ENCODE measurements at places on chromosomes 12 and 14.
A peak's percentile ranks its signal among the peaks of the same experiment; 100 is the strongest.

GRCh38 chr12:56994231-56994746, 12.1 kb downstream of the ZBTB39 start:
- DNase-seq, result no peak

- DNase-seq, result no peak
Observed at GRCh38 chr12:84877340-84877739, 35.3 kb downstream of the SLC6A15 start.

DNA sequence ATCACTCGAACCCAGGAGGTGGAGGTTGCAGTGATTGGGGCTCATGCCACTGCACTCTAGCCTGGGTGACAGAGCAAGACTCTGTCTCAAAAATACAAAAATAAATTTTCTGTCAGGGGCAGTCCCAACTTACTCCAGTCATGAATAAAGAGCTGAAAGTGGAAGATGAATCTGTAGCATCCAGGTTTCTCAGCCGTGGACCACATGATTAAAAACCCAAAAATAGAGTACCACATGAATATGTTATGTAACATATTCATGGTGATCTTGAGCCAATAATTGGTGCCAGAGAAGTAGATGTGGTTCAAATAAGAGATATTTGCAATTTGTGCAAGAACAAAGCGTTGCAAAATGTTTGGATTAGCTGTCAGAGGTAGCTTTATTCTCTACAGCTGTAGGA, 23.1 kb downstream of the SPIC start:
- no peak for DNase-seq

DNA sequence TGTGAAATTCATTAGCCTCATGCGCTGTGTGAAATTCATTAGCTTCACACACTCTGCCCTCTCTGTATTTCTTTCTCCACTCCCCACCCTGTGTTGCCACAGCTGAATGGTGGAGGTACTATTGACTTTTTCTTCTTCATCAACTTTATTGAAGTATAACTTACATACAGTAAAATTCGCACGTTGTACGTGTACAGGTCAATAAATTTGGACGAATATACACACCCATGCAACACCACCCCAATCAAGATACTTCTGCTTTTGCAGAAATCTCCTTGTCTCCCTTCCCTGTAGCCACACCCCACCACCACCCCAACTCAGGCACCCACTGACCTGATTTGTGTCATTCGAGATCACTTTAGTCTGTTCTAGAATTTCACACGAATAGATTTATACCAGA, 51.8 kb downstream of the FBXL14 start:
- no peak for DNase-seq

GRCh38 chr12:70876952-70877351, 43.6 kb downstream of the PTPRR start:
- DNase-seq, result peak; percentile 87

GRCh38 chr12:116884871-116885270, 3.6 kb upstream of the HRK start:
- DNase-seq, result no peak

DNA sequence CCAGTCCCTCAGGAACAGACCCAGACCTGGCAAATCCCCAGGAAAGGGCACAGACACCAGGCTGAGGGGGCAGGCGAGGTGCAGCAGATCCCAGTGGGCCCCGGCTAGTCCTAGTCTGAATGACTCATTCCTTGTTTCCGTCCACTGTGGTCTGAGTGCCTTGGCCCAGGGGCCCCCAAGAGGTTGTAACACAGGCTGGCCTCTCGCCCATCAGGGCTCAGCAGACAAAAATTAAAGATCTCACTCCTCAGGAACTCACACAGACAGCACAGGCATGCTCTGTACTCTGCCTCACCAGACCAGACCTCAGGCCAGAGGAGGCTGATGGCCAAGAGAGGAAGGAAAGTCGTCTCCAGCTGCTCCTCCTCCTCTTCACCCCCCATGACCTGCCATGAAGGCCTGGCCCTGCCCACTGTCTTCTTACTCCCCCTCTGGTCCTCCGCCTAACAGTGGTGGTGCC, 7.7 kb upstream of the LTBP2 start:
- DNase-seq, result peak; percentile 99

- no peak for DNase-seq
Observed at GRCh38 chr14:88507208-88507607, 47.6 kb downstream of the PTPN21 start.

- DNase-seq, result no peak
Observed at GRCh38 chr12:116672010-116672409, 65.9 kb downstream of the SPRING1 start.

DNA sequence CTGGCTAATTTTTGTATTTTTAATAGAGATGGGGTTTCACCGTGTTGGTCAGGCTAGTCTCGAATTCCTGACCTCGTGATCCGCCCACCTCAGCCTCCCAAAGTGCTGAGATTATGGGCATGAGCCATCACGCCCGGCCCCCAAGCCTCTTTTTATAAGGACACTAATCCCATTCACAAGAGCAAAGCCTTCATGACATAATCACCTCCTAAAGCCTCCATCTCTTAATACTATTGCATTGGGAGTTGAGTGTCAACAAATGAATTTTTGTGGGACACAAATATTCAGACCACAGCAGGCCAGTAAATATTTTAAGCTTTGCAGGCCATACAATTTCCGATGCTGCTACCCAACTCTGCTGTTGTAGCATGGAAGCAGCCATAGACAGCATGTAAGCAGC, 10.9 kb downstream of the RNF212B start:
- no peak for DNase-seq

- DNase-seq, result peak; percentile 45
Observed at GRCh38 chr14:34911209-34912150, 36.3 kb upstream of the BAZ1A start.

- no peak for DNase-seq
Observed at GRCh38 chr12:131615326-131616042, 95.4 kb upstream of the SFSWAP start.

DNA sequence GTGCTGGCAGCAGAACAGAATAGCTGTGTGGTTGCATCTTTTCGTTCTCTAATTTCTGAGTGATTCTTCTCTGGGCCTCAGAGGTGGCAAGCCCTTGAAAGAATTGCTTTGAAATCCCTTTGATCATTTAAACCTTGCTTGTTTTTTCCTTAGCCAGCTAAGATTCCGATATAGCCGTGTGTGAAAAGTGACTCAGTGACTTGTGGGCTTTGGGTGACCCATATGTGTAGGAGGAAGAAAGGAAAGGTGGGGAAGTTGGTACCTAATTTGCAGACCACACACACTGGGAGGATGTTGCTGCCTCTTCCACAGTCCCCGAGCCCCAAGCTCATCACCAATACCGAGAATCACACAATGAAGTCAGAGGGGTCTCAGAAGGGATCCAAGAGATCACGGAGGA, 18.8 kb downstream of the SLC24A4 start:
- DNase-seq, result no peak

GRCh38 chr14:75578786-75579337, 442 bp downstream of the FLVCR2 start:
- DNase-seq, result peak; percentile 63

- DNase-seq, result no peak
Observed at GRCh38 chr14:94001016-94001415, 3.9 kb downstream of the CCDC197 start.

- no peak for DNase-seq
Observed at GRCh38 chr12:70557583-70558191, 79.5 kb downstream of the PTPRB start.

DNA sequence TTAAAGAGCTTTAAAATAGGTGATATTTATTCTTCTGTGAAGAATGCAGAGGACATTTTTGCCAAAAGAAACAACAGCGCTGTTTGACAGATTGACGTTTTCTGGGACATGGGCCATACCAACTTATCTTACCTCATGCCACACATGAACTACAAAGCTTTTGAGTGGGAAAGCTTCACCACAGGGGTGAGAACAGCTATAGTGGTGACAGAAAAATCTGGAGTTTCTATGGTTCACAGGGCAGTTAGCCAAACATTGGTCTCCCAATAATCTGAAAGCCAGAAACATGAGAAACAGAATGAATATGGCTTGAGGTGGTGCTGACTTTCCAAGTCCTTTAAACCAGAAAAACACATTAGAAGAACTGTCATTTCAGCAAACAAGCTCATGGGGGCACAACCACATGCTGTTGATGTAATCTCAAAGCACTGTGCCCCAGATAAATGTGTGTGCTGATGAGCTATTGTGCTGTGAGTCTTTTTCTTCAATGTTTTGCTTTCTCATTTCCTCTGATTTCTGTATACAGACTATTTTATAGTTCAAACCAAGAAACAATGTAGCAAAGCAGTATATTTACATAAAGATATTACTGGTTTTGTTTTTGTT, 905.4 kb downstream of the SLC16A7 start:
- peak; percentile 10 for DNase-seq

- DNase-seq, result peak; percentile 64
Observed at GRCh38 chr14:102055181-102055901, 31.5 kb downstream of the HSP90AA1 start.

- no peak for DNase-seq
Observed at GRCh38 chr12:82203086-82203485, 155.1 kb downstream of the CCDC59 start.

- no peak for DNase-seq
Observed at GRCh38 chr14:50756300-50756699, 74.7 kb downstream of the NIN start.

- DNase-seq, result no peak
Observed at GRCh38 chr12:21509768-21510167, 8.2 kb downstream of the GOLT1B start.

DNA sequence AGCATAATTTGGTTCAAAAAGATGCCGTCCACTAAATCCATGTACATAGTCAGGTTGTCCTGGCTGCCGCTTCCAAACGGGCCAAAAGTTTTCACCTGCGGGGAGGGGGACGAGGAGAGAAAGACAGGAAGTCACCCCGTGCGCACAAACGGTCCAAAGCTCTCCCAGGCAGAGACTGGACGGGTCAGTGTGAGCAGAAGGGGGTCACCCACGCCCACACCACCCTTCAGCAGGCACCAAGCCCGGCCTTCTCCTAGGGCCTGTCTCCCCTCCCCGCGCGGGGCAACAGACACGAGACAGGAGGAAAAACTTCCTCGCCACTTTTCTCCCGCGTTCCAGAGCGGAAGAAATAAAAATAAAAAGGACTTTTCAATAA, 888 bp downstream of the CCDC88C start:
- no peak for DNase-seq

- no peak for DNase-seq
Observed at GRCh38 chr14:58549105-58549757, 88.5 kb upstream of the DACT1 start.

DNA sequence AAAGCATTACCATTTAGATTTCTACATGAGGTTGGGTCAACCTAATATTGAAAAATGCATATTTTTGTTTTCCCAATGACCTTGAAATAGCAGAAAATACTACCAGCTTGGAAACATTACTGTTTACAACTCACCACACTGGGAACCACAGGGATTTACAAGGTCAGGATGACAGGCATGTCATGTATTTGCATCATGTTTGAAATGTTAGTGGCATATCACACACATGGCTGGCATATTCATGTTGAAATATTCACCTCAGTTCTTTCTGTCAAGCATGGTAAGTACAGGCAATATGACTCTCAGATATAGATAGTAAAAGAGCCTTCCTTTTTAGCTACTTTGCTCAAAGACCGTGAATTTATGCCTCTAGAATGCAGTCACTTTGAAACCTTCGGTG, 593.5 kb downstream of the NOVA1 start:
- no peak for DNase-seq

DNA sequence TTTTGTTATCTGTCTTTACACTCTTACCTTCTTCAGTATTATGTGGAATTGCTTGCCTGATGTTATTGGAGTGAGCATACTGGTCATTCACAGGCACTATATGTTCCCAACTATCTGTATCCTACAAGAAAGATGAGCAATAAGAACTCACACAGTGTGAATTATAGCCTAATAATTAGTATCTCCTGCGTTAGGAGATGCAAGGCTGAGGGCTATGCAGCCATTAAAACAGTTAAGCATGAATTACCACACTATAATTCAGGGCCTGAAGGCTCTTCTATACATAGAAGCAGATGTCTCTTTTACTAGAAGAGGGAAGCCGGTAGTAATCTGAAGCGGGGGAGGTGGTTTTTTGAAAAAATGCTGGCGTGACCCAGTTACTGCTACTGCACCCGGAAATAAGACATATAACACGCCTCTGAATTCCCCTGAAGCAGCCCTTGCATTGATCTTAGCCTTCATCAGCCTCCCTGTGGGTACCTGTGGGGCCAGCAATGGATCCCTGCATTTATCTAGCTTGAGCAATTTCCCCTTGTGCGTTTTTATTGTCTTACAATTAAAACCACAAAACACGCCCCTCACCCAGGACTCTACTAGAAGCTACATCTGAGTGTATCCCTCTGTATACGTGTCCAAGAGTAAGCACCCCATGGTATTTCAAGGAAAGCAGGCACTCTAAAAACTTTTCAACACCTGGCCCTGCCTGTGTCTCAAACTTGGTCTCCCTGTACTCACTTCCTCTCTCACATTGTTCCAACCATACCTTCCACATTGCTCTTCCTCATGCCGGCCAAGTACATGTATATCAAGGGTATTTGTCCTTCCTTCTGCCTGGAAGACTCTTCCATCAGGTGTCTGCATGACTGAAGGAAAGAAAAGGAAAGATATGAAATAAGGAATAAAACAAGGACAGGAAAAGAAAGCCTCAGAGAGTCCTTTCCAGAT, 210.9 kb upstream of the ARID2 start:
- DNase-seq, result no peak

DNA sequence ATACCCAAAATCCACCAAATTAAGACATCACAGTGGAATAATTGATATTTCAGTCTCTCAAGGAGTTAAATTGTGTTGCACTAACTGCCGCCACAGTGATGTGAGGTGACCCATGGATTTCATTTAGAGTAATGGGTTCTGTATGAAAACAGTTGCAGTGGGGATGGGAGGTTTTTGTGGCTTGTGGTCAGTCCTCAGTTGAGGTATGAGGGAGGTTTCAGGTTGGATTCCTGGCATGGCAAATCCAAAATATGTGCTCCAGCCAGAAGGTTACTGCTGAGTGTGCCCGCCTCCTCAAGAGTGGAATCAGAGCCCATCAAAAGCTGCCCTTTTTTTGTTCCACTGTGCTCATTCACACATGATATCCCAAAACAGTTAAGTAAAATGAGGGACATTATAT, 487.1 kb downstream of the EGLN3 start:
- no peak for DNase-seq

DNA sequence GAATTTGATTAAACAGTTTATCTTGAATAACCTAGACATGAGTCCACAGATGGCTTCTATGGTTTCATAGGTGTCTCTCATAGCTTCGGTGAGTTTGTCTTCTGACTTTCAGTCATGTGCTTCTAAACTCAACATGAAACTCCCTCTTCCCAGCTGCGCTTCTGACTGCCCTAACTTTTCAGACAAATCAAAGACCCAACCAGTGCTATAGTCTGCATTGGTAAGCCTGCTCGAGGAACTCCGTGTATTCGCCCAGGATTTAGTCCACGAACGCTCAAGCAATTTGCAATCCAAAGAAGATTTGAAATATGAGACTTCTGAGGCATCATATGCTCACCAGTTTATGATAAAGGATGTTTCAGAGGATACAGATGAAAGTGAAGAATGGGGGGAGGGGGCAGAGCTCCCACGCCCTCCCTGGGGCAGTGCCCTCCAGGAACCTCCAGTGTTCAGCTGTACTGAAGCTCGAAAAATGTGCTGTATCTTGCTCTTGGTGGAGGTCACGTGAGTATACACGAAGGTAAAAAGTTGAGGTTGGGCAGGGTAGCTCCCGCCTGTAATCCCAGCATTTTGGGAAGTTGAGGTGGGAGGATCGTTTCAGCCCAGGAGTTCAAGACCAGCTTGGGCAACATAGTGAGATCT, 5.2 kb upstream of the RILPL2 start:
- DNase-seq, result no peak
